Vagina (tissue), 2 donors: ENCODE measurements at places on chromosomes 4 and X.

DNA sequence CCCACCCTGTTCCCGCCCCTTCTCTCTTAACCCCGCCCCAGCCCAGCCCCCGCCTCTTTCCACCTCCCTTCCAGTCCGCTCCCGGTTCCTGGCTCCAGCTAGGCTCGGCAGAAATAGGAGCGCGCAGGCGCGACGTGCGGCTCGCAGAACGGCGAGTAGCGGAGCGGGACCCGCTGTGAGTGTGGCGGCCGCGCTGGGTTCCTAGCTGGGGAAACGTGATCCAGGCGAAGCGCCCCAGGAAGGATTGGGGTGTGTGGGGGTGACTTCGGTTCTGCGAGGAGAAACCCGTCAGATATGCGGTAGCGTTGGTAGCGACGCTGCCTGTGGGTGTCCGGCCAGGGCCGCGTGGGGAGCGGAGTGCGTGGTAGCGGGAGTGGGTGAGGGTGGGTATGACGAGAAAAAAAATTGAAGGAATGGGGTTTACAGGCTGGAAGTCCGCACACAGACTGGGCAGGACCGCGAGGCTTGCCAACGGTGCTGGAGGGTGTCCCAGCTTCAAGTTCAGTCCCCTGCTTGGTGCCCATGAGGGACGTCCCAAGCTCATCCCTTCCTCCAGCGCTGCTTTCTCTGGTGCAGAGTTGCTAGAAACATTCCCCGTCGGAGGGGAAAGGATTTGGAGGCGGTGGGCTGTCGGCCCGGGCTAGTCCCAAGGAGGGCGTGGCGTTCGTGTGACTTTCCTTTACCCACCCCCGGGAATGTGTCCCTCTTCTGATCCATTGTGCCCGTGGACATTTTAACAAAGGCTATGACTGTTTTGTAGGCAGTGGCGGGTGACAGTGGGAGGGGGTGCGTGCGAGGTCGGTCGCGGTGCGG lies at the start of gene PRRG1:
Gene PRRG1 (plus strand): TSS at position 144 of the 813 bp plus-strand sequence. CDS start 56,886 bp downstream, outside the sequence.
- no peak for DNase-seq

- DNase-seq, result no peak
These were observed 590.7 kb downstream of the BCOR start for GRCh38 chrX:39507034-39507433.

GRCh38 chr4:10245751-10246150 lies 129.2 kb upstream of the WDR1 start:
- no peak for DNase-seq

- no peak for DNase-seq
These were observed 398.6 kb upstream of the TECRL start for GRCh38 chr4:64807821-64808220.

- DNase-seq, result no peak
These were observed 93.2 kb downstream of the IL1RAPL2 start for GRCh38 chrX:104659005-104659744.
